Dorsolateral prefrontal cortex (tissue), 122 donors: ENCODE measurements at places on chromosomes 5 and 9. TPM values are rescaled to one million over a fixed set of nuclear protein-coding genes. Genes with fewer than 3 reads are reported as not detected.

The SLC1A3 gene
- total RNA-seq = 502 TPM

DNA sequence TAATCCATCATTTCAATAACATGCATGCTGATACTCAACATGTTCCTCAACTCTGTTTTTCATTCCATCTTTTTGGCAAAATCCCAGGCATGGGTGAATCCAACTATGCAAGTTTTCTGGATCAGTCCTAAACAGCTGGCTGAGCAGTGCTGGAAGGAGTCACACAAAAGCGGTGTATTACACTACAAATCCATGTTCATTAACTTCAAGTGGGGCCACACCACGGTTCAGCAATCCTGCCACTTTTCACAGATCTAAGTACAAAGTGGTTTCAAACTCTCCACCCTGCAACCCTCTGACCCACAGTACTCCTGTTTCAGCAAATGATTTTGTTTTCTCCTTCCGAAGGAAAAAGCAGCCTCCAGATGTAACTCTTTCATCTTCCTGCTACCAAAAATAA, 222.5 kb downstream of the EPB41L4A start:
- DNase-seq = no peak

DNA sequence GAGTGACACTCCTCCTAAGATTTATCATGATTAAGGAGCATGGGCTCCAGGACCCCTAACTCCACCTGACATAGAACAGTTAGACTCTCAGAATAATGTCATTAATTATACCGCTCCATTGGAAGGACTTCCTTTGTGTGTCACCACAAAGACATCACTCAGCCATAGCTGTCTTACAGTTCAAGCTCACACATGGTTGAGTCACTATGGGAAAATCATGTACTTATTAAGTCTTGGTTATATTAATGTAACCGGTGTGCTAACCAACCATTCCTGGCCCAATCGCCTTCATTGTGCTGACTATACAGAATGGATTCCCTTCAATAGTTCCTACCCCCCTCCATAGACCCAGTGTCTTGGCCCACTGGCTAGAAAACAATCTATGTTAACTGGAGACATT, 10.9 kb upstream of the MCCC2 start:
- no peak for DNase-seq

The ACOT12 gene
- not detected for total RNA-seq

GRCh38 chr9:69319324-69320025, 5.5 kb upstream of the ENTREP1 start:
- no peak for DNase-seq
